ENCODE measurements at places on chromosomes 2 and 18. TPM values are rescaled to one million over a fixed set of nuclear protein-coding genes. Genes with fewer than 3 reads are reported as not detected.

DNA sequence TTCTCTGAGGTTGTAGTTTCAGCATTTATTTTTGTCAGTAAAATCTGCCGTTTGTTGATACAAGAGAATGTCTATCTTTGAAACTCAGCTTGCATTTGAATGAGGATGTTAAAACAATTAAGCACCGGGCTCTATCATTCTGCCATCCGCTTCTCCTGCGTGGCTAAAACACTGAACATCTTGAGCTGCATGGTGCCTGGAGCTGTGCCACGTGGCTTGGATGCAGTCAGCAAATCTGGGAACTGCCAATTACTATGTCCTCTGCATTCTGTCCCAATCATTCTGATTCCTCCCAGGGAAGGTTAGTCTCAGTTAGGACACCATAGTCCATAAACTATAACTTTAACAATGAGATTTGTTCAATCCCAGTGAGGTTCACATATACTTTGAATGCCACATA, 598.4 kb downstream of the FBXO15 start:
- no peak for DNase-seq

DNA sequence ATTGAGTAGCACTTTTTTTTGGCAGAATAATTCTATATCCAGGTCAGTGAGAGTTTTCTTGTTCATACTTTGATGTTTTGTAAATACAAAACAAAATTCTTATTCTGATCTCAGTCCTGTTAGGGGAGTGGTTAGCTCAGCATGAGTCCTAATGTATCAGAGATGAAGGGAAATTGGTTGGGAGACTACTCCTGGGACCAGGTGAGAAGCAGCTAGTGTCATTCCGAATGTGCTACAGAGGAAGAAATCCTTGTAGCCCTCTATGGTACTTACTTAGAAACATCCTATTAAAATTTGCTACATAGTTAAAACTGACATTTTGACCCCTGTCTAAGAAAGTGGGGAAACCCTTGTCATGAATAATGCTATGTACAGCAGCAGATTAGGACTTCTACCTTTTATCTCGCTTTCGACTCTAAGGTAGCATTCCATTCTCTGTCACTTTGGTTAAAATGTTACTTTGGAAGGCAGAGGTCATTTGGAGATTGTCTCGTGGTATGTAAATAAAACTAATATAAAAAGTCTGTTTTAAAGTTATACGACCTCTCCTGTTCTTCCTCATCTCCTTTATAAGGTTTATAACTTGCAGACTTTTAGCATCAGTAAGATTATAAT, 65.8 kb downstream of the PARD3B start:
- DNase-seq, result no peak

DNA sequence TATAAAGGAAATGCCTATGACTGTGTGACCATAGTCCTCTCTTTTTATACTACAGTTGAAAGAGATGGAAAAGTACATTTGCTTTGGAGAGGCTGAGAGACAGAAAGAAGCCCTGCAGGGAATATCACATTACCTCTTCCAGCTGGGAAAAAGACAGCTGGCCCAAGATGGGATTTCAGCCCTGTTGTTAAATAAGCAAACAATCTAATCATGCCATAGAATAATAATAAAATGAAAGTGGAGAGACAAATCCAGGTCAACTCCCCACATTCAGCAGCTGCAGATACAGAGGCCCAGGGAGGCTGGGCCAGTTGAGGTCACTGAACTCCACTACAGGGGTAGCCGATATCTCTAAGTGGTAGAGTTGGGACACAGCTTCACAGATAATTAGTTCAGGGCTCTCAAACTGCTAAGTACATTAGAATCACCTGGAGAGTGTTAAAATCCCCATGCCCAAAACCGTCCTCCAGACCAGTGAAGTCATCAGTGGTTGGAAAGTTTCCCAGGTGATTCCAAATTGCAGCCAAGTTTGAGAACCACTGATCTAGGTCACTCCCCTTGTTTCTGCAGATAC, 81.9 kb downstream of the MOGAT1 start:
- peak; percentile 35 for DNase-seq

DNA sequence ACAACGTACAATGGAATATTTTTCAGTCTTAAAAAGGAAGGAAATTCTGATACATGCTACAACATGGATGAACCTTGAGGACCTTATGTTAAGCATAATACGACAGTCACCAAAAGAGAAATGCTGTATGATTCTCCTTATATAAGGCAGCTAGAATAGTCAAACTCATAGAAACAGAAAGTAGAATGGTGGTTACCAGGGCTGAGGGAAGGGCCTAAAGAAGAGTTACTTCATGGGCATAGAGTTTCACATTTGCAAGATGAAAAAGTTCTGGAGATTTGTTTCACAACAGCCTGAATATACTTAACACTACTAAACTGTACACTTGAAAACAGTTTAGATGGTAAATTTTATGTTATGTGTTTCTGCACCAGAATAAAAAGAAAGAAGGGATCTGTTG, 113.3 kb downstream of the GALNT1 start:
- DNase-seq, result no peak

DNA sequence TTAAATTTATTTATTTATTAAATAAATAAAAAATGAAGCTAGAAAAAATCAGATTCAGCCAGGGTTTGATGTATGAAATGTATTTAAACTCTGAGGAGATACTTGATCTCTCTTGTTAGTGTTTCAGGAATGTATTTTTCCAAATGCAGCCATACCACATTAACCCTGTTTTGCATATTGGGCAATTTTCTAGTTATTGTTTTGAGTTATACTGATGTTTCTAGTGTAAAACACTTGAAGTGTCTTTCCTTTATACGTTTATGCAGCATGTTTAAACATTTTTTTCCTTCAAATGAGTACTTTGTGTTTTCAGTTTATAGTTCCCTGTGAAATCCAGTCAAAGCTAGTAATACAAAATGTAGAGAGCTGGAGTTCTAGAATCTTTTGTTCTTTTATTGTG, 69.9 kb downstream of the WDR7 start:
- DNase-seq, result no peak

DNA sequence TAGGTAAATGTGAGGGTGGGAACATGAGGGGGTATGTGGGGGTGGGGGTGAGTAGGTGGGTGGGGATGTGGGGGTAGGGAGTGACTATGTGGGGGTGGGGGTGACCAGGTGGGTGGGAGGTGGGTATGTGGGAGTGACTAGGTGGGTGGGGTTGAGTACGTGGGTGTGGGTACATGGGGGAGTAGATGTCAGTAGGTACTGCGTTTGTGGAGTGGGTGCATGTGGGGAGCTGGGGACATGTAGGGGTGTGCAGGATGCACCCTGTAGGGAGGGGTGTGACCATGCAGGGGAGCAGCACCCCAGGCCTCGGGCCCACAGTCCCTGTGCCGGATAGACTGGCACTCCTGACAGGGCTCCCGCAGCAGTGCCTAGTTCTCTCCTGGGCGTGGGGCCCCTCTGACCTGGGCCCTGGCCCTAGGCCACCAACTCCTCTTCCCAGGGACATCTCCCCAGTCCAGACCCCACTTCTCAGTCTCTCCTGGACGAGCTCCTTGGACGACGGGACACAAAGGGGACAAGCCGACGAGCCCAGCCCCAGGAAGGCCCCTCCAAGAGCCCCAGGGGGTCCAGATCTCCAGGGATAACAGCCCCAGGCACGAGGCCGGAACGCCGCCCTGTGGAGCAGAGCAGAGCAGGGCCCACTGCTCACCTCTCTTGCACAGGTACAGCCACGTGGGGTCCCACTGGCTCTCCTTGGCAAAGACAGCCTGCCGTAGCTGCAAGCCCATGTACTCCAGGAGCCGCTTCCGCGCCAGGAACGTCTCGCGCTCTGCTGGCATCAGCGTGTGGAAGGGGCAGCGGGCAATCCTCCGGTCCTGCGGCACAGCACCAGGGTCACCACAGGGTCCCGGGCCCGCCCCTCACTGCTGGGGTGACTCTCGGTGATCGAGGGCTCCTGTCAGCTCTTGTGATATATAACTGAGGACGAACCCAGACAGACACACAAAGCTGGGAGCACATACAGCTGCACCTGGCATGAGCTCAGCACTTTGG, 58.2 kb downstream of the ANKMY1 start:
- DNase-seq, result no peak

DNA sequence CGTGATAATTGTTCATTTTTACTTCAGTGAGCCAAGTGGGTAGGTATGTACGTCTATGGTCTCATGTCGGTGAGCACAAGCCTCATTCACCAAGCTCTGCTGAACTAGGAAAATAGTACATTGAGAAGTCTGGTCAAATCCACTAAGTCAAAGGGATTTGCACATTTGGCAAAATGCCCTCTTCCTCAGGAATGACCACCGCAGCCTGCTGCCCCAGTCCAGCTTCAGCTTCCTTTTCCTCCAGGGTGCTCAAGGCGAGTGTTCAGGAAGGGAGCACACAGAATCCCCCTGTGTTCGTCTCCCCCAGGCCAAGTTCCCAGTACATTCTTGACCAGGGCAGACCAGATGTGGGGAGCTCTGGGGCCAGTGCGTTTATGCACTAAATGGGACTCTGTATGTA, 23.0 kb downstream of the TCF7L1 start:
- peak; percentile 7 for DNase-seq

DNA sequence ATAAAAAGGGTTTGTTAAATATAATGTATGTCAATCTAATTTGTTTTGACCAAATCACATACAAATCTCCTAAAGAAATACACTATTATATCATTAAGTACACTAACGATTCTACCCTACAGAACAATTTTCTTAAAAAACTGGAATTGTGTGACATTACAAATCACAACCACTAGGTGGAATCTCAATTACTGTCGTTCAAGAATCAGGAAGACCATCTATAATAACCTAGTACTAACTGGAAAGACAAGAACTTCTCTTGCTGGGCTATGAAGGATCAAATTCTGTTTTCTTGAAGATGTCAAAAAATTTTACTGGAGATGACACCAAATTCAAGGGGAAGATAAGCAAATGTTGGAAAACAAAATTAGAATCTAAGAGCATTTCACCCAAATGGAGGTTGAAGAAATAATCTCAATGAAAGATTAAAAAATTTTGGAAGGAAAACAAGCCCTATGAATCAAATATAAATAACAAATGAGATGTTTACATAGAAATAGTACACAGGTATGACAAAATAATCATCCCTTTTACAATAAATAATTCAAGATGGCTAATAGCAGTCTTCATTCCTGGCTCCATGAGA, 110.9 kb downstream of the STK39 start:
- DNase-seq, result no peak

DNA sequence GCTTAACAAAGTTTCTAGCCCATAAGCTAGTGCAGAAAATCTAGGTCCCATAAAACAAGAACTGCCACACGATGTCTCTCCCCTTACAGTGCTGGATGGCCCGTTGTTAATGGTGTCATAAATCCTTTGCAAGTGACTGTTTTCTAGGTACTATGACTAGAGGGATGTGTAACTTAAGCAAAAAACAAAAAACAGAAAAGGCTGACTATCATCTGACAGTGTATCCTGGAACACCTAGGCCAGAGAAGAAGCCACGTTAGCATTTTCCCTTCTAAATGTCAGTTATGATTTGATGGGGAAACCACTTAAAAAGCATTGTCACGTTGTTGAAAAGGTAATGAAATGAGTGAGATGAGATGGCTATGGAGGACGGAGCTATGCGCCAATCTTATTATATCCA, 2.4 kb downstream of the CASP8 start:
- no peak for DNase-seq

GRCh38 chr2:200345975-200346374, 39.5 kb downstream of the SPATS2L start:
- DNase-seq, result no peak

GRCh38 chr2:80026040-80026729, 278.4 kb downstream of the LRRTM1 start:
- no peak for DNase-seq

- DNase-seq, result no peak
These were observed 112.9 kb downstream of the THADA start for GRCh38 chr2:43482961-43483360.

GRCh38 chr2:15378148-15378908, 182.8 kb downstream of the NBAS start:
- no peak for DNase-seq

- DNase-seq, result no peak
These were observed 10.1 kb downstream of the AMER3 start for GRCh38 chr2:130765464-130765863.

DNA sequence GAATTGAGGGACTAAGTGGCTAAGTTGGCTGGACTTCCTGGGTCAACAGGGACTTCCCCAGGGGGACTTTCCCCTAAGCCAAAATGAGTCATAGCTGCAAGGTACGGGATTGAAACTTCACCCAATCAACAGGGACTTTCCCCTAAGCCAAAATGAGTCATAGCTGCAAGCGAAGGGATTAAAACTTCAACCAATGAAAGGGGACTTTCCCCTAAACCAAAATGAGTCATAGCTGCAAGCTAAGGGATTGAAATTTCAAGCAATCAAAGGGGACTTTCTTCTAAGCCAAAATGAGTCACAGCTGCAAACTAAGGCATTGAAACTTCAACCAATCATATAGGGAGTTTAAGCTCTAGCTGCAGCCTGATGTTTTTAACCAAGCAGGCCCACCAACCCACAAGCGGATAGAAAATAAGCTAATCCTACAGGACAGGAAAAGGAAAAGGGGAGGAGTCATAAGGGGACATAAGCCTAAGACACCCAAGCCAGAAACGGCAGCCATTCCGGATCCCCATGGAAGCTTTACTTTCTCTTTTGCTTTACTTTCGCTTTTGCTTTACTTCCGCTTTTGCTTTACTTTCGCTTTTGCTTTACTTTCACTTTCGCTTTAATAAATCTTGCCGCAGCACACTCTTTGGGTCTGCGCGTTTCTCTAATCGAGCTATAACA, 1375.4 kb upstream of the CELF4 start:
- DNase-seq, result no peak

- DNase-seq, result no peak
These were observed 22.8 kb upstream of the DAW1 start for GRCh38 chr2:227848586-227848985.

DNA sequence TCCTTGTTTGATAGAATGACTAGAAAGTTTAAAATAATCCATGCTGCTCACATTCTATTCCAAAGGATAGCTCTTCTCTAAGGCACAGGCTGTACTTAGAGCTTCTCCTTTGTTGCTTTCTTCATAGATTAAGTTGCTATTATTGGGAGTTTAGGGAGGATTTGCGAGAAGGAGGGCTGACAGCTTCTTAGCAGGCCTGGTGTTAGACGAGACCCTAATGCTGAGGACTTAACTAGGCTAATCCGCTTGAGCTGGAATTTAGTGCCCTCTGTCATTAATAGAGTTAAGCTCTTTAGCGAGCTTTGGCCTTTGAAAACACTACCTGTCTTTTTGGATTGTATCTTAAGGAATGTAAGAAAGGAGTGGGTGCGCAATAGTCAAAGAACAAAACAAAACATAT, 81.3 kb downstream of the MOGAT1 start:
- no peak for DNase-seq

- no peak for DNase-seq
These were observed 29.4 kb downstream of the GPD2 start for GRCh38 chr2:156465573-156465972.

GRCh38 chr2:144237830-144238627, 281.9 kb downstream of the ZEB2 start:
- DNase-seq, result no peak

LIPT1 gene
- total RNA-seq, result 12.8 TPM

SERPINB3 gene
- 0.74 TPM for total RNA-seq

ZBTB7C gene
- total RNA-seq, result 65.4 TPM

IKZF2 gene
- total RNA-seq, result 11.4 TPM

TMEM198 gene
- total RNA-seq, result 11.3 TPM

PMAIP1 gene
- total RNA-seq, result 4.8 TPM

PID1 gene
- 15.5 TPM for total RNA-seq

DPYSL5 gene
- total RNA-seq, result 5.5 TPM

CD226 gene
- total RNA-seq, result 3.0 TPM

VWA3B gene
- 81.6 TPM for total RNA-seq
